ENCODE measurements at places on chromosomes 16 and 17.

- no peak for DNase-seq
Measured at GRCh38 chr17:14123619-14124278, 54.4 kb downstream of the COX10 start.

GRCh38 chr17:47924785-47925677 is 16.3 kb upstream of the PNPO start:
- DNase-seq: no peak

DNA sequence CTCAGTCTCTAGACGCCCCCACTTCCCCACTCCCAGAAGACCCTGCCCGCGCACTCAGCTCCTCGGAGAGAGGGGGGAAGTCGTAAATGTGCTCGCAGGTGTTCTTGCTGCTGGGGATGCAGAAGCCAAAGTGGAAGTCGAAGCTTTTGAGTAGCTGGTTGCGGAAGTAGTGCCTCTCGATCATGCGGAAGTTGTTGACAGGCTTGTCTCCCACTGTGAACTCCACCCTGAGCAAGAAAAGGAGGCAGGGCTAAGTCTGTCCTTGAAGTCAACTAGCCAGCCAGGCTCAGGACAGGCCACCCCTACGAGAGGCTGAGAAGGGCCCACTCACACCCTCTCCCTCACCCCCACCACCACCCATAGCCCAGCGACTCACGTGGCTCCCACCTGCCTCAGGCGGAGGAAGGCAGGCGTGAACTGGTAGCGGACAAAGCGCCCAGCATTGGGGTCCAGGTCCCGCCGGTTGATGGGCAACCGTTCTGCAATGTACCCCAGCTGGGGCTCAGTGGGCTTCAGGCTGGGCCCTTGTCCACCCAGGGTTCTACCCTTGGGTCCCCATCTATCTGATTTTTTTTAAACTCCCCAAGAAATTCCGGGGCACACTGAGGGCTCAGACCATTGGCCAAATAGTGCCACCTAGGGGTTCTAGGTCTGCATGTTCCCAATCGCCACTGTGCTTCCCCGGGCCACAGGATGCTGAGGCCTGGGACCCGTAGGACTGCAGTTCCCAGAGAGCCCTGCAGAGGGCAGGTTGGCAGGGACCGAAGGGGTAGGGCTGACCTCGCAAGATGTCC is 4.6 kb downstream of the UNC119 start:
- DNase-seq: peak; percentile 13

- no peak for DNase-seq
Measured at GRCh38 chr16:66928702-66929388, 3.5 kb upstream of the RRAD start.

DNA sequence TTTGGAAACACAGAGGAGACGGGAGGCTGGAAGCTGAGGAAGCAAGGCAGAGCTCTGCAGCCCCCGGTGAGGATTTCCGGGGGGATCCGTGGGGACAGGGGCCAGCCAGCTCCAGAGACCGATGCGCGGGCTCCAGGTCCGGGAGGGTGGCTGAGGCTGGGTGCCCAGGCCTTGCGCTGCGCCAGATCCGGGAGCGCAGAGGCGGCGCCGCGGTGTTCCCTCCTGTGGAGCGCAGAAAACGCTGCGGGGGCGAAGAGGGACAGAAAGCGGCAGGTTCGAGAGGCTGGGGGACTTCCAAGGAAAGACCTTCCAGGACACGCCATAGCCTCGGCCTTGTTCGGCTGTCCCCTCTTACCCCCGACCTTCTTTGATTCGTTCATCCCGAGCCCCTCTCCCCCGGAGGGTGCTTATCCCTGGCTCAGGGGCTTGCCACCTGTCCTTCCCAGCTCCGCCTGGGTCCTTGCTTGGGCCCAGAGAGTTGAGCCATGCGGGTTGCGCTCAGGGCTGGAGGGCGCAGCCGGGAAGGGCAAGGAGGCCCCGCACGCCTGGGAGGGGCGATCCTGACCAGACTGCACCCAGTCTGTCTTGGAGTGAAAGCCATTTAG is 697 bp upstream of the SHISA9 start:
- no peak for DNase-seq

DNA sequence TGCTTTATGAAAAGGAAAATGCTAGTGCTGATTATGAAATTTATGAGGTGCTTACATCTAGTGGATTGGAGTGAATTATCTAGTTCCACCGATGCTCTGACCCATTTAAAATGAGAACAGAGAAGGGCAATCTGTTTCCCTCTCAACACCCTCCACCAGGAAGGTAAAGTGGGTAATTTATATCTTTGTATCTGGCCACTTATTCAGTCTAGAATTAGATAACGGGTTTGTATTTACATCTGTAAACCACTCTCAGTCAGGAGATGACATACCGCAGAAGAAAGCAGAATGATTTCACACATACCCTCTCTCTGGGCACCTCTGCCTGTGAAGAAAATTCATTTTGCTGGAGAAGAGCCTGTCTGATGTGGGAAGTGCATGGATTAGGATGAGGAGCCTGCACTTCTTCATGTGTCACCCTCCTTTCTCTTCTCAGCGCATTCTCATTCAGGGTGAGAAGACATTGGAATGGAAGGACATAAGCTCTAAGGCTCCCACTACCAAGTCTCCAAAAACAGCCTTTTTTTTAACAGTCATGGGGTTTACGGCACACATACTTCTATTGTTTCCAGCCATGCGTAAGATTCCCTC is 646.7 kb upstream of the SALL1 start:
- DNase-seq: no peak

DNA sequence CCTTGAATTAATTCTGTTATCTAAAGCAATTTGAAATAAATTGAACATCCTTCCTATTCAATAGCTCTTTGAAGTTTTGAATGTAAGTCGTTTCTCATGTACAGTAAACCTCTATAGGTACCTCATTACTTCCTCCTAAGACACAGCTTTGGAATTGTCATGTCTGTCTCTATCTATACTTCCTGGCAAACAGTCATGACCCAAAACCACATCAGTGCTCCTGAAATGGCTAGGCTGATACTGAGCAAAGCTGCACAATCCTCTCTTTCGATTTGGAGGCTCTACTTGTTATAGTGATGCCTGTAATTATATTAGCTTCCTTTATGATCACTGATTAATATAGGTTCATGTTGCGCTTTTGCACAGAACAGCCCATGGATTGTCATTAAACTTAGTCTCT is 110.1 kb downstream of the ADAMTS18 start:
- DNase-seq: no peak

DNA sequence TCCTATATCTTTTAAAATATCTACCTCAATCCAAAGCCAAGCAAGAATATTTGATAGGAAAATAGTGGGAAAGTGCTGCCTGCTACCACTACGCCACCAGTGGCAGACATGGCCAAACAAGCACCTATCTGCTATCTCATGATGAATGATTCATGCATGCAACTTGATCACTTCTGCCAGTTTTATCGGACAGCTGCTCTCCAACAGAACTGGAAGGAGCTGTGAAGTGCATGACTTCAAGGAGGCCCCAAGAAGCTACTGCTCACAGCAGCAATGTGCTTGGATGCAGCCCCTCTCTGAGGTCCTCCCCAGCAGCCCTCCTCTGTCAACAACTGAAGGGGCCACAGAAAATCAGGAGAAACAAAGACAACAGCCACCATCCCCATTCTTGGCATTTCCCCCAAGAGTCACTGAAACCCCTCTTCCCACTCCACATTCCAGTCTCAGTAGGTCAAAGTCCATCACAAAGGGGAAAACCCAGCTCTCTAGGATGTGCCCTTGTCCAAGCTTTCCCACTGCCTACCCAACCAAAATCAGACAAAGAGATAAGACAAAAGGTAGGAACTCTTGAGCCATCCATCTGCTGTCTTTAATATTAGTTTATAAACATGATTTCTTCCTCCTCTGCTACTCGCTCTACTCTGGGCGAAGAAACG is 215.3 kb downstream of the C16orf78 start:
- DNase-seq: no peak

DNA sequence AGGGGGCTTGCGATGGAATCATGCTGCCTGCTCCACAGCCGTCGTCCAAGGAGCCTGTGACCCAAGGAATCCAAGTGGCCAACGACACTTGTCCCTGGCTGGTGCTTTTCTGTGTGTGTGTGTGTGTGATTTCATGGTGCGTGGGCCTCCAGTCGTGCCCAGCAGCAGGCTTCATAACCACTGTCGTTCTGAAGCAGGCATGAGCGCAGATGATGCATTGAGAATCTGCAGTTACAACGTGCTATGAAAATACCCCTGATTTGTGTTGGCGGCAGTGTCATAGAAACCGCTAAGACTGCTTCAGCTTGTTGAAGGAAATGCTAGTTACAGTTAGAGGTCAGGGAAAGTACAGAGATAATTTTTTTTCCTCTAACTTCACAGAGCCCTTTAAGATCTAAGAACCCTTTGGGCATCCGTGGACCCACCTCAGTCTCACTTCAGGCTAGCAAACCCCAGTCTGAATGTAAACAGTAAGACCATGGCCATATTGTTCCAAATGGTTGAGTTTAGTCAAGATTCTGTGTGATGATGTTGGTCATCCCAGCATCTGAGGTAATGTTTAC is 15.6 kb downstream of the C16orf90 start:
- DNase-seq: no peak

GRCh38 chr16:9165681-9166080 is 74.2 kb downstream of the HAPSTR1 start:
- no peak for DNase-seq

DNA sequence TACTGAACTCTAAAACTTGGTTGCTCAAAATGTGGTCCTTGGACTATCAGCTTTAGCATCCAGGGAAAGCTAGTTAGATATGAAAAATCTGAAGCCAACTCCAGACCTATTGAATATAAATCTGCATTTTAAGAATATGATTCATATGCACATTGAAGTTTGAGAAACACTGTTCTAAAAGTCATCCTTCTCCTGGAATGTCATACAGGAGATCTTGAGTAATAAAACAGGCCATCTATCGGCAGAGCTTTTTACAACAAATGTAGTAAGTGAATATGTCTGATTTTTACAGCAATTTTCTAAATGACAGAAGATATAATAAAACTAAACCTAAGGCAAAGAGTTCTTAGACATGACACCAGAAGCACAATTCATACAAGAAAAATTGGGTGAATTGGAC is 140.4 kb downstream of the PMP22 start:
- no peak for DNase-seq

DNA sequence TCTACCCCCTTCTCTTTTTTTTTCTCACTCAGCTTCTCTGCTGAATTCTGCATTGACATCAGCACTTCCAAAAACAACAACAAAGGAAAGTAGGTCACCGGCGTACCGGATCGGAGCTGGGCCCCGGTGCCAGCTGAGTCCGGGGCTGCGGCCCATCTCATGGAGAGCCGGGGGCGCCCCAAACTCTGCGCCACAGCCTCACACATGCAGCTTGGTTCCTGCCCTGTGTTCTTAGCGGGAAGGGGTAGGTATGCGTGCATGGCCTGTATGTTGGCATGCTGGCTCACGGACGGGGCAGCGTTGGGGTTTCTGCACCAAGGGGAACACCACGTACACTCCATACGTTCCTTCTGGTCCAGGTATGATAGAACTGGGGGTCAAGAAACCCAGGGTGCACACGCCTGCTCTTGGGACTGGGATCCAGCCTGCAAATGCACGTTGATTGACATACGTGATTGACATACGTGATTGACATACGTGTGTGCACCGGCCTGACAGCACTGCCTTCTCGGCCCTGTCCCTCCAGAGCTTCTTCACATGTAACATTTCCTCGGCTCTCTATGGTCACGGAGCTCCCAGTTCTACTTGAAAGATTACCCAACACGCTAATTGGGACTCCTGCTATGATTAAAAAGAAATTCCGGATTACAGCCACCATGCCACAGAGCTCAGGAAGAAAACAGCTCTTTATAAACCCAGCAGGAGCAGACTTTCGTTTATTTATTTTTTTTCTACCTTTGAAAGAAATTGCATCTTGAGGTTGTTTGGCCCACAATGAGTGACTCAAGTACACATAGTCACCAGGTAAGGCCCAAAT is 88.7 kb downstream of the RPA1 start:
- no peak for DNase-seq

DNA sequence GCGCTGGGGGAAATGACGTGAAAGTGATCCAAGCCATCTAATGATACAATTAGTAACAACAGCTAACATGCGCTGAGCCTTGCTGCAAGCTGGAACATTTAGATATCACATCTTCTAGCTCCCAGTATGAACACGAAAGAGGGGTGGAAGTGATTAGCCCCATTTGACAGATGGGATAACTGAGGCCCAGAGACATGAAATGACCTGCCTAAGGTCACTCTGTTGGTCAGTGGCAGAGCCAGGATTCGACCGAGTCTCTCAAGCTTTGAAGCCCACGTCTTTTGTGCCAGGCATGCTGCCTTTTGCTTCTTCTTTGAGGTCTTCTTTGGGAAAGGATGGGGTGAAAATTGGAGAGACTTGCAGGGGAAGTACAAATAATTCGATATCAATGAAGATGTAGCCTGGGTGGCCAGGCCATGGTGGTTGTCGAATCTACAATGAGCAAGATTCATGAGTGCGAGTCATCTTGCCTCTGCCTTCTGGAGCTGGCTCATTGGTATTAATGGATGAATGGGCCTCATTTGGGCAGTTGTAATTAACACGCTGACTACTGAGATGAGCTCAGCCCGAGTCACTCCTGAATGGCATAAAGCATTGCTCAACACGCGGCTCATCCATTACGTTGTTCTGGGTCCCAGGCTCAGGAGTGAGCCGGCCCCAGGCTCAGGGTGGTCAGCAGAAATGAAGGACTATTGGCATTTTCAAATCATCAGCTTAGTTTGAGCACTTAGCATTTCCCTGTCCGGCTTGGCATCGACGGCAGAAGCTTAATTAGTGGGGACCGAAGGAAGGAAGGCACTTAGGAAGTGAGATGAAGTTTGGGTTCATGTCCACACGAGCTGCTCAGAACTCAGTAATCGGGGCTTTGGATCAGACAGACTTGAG is 28.0 kb upstream of the GPRC5B start:
- no peak for DNase-seq

- DNase-seq: no peak
Measured at GRCh38 chr17:34151102-34151501, 104.0 kb upstream of the CCL2 start.

- no peak for DNase-seq
Measured at GRCh38 chr17:67594115-67594880, 123.4 kb upstream of the NOL11 start.

- no peak for DNase-seq
Measured at GRCh38 chr16:2077016-2077415, 29.2 kb downstream of the TSC2 start.

- DNase-seq: no peak
Measured at GRCh38 chr16:89476811-89477261, 13.5 kb downstream of the ANKRD11 start.

- no peak for DNase-seq
Measured at GRCh38 chr17:52124993-52125392, 33.5 kb downstream of the CA10 start.

- no peak for DNase-seq
Measured at GRCh38 chr16:23491490-23492391, 18.6 kb downstream of the GGA2 start.
